CD4-positive, alpha-beta memory T cell (primary cell): ENCODE measurements at places on chromosomes 12 and 14. TPM values are rescaled to one million over a fixed set of nuclear protein-coding genes. Genes with fewer than 3 reads are reported as not detected.

- DNase-seq: no peak
Measured at GRCh38 chr14:58368956-58369355, 26.8 kb upstream of the TOMM20L start.

GRCh38 chr12:88553941-88554658 lies 26.2 kb downstream of the KITLG start:
- no peak for DNase-seq

DNA sequence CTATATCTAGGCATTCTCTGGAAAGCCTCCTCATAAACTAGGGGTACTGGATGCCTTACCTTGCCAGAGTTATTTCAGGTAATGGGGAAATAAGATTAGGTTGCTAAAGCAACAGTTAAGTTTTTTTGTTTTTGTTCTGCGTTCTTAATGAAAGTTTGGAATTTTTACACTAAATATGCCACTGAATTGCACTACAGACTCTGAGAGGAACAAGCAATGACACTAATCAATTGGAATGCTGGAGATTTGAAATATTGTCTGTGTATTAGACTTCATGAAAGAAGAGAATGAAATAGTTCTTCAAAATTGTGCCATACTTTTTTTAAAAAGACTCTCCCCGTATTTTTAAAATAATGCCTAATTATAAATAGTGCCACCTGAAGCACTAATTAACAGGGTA lies 287.8 kb downstream of the NAV3 start:
- DNase-seq: no peak

DNA sequence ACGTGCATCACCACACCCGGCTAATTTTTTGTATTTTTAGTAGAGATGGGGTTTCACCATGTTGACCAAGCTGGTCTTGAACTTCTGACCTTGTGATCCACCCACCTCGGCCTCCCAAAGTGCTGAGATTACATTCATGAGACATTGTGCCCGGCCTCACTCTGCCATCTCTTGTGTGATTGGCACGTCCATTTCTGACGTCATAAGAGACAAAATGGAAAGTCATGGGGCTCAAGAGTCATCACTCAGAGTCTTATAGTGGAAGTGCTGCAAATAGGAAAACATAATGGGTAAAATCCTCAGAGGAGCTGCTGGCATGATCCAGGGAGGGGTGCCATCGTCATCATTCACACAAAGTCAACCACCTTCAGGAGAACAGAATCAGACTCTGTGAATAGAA lies 54.2 kb upstream of the GPATCH2L start:
- no peak for DNase-seq

DNA sequence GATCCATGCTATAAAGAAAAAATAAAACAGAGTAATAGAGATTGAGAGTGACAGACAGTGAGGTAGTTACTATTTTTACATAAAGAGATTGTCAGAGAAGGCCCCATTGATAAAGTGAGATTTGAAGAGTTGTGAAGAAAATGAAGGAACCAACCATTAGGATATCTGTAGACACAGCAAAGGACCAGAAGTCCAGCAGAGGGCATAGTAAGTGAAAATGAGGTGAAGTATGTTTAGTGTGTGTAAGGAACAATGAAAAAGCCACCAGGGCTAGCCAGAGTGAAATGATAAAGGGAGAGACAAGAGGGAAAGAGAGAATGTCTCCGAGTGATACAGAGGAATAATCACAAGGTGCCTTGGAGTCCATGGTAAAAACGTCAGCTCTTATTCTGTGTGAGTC lies 411.0 kb downstream of the NELL2 start:
- DNase-seq: no peak

- DNase-seq: no peak
Measured at GRCh38 chr12:5582541-5582940, 150.6 kb downstream of the NTF3 start.

- DNase-seq: no peak
Measured at GRCh38 chr12:55721601-55722213, 1.5 kb downstream of the RDH5 start.

- DNase-seq: no peak
Measured at GRCh38 chr14:56131004-56131864, 13.0 kb downstream of the PELI2 start.

DNA sequence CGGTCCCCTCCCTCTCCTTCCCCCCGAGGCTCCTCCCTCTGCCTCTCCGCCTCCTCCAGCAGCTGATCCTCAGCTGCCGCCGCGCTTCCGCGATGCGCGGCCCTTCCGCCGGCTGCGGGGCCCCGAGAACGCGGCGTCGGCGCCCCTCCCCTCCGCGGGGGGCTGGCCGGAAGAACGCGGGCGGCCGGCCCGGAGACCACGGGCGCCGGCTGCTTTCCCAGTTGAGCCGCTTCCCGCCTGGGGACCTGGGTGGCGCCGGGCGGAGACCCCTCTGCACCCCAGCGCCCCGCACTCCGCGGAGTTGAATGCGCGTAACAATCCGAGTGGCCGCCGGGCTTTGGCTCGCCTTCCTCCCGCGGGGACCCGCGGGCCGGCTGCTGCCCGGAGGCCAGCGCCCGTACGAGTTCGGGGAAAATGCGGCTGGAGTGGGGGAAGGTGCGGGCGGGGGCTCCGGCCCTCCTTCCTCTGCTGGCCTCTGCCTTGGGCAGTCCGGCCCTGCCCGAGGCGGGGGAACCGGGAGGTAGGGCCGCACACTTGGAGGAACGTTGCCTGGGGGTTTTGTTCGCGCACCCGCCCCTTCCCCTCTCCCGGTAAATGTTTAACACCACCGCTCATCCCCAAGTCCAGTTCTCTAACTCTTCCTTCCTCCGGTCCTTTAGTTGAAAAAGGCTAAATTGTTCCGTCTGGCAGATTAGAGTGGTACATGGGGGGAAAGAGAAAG lies 393 bp upstream of the DCAF5 start:
- DNase-seq: no peak

- no peak for DNase-seq
Measured at GRCh38 chr12:98763656-98764055, 118.6 kb downstream of the APAF1 start.

DNA sequence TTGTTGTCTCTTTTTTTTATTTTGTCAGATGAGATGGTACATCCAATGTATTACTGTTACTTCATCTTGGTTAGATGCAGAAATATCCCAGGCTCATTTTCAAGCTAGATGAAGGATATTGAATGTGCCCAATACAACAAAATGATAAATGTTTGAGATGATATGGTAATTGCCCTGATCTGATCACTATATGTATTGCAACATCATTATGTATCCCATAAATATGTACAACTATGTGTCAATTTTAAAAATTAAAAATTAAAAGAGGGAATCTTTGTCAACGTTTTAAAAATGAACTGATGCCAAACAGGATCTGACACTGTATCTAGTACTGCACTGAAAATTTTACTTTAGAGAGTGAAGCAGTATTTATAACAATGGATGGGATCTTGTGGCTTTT lies 78.5 kb downstream of the PPM1H start:
- DNase-seq: no peak

- no peak for DNase-seq
Measured at GRCh38 chr14:100526632-100527031, 60.6 kb downstream of the BEGAIN start.

GRCh38 chr14:64737391-64738280 lies 33.4 kb downstream of the PLEKHG3 start:
- no peak for DNase-seq

GRCh38 chr14:53715193-53715721 lies 241.4 kb downstream of the BMP4 start:
- no peak for DNase-seq

GRCh38 chr14:54132496-54132895 lies 175.9 kb upstream of the BMP4 start:
- DNase-seq: no peak

DNA sequence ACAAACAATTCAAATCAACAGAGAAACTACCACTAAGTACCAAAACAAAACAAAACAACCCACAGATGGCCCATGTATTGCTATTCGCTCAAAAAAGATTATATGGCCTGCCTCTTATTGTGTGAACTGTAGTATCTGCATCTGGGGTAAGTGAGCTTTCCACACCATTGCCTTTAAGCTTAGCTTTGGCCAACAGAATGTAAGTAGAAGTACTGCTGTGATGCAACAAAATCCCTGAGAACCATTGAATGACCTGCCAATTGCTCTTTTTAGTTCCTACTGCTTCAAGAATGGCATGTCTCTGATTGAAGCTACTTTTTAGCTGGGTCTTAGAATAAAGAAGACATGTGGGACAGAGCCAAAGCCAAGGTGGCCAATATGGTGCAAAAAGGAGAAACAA lies 32.5 kb downstream of the PPFIA2 start:
- no peak for DNase-seq

- no peak for DNase-seq
Measured at GRCh38 chr14:32998433-32998832, 59.8 kb downstream of the NPAS3 start.

GRCh38 chr12:49105504-49106084 lies 5.1 kb downstream of the LMBR1L start:
- no peak for DNase-seq

DNA sequence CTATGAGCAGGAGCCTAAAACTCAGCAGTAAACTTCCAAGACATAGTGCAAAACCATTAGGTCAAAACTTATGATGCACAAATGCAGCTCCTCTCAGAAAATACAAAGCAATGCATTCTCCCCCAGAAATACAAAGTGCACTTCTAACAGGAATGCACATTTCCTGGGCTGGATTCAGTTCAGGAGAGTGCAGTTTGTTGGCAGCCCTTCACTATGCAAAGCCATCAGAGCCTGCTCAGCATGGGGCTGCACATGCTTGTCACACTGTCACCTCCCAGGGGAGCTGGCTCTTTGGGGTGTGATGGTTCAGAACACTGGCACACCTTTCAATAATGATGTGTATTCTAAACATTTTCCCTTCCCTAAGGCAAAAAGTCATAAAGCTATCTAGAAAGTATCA lies 110.4 kb downstream of the KCNK10 start:
- DNase-seq: no peak

CLEC4A gene
- 2.1 TPM for total RNA-seq

FOXN4 gene
- total RNA-seq: not detected

TAS2R43 gene
- total RNA-seq: 0.35 TPM

ANKRD13A gene
- total RNA-seq: 99.7 TPM

VRTN gene
- total RNA-seq: not detected

MBD6 gene
- total RNA-seq: 97.4 TPM

RGS6 gene
- total RNA-seq: 0.32 TPM
